ENCODE measurements at places on chromosomes 12 and 14.
A peak's percentile ranks its signal among the peaks of the same experiment; 100 is the strongest.

GRCh38 chr14:35121026-35121886, 534 bp downstream of the PPP2R3C start:
- no peak for DNase-seq

DNA sequence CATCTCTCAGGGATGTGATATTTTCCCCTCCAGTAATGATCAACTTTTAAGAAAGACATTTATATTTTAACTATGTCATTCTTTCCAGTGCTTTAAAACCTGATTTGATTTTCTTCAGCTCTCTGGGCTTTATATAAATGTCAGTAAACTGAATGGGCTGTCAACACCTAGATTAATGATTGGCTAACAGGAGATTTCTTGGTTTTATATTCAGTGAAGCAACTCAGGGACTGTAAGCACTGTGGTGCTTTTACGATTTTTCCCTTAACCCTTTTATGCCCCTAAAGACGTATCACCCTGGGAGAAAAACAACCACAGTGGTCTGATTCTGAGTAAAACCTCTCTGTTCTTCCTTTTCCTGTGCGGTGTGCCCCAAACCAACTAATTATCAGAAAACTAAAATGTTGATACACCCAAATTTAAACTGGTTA, 38.0 kb downstream of the PTGER2 start:
- DNase-seq, result no peak

GRCh38 chr12:26369588-26369987, 174.2 kb downstream of the SSPN start:
- DNase-seq, result no peak

DNA sequence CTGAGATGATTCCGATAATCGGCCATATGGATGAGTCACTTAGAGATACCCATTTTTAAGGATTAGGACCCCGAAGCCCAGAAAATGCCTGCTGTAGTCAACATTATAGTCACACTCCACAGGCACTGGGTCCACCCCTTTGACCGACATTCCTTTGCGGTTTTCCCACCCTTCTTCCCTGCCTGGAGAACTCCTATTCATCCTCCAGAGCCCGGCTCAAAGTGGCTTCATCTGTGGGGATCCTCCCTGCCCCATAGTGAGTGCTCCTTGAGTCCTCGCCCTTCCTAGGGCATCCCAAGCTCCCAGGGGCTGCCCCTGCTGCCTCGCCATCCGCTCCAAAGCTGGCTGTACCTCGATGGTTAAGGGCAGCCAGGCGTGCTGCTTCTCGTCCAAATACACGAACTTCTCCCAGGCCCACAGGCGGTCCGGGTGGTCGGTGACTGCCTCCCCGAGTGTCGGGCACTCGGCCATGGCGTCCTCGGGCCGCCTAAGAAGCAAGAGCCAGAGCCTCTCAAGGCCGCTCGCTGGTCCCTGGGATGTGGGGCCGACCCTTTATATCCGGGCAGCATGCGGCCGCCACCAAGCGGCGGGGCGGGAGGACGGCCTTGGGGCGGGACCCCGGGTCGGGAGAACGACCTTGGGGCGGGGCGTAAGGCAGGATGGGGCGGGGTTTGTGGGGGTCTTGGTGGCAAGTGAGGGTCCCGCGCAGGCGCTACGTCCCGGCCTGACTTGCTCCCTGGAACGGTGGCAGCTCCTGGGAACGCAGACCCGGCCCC, at the start of gene TCL1A:
TCL1A (minus strand) TSS at position 530 of the 776 bp plus-strand sequence; CDS start at position 471, 59 bp downstream.
- DNase-seq, result no peak

DNA sequence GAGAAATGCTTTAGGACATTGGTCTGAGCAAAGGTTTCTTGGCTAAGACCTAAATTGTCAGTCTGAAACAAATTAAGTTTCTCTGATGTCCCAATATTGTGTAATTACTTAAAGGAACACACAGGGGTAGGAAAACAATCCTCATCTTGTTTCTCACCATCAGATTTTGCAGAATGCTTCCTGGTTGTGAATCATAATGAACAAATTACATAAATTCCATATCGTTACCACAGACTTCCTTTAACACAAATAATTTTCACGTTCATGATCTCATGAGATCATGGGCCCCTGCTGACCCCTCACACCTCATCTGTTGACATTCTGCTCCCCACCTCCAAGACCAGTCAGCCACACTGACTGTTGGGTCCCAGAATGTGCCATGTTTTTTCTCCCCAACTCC, 194.1 kb downstream of the MON2 start:
- no peak for DNase-seq

DNA sequence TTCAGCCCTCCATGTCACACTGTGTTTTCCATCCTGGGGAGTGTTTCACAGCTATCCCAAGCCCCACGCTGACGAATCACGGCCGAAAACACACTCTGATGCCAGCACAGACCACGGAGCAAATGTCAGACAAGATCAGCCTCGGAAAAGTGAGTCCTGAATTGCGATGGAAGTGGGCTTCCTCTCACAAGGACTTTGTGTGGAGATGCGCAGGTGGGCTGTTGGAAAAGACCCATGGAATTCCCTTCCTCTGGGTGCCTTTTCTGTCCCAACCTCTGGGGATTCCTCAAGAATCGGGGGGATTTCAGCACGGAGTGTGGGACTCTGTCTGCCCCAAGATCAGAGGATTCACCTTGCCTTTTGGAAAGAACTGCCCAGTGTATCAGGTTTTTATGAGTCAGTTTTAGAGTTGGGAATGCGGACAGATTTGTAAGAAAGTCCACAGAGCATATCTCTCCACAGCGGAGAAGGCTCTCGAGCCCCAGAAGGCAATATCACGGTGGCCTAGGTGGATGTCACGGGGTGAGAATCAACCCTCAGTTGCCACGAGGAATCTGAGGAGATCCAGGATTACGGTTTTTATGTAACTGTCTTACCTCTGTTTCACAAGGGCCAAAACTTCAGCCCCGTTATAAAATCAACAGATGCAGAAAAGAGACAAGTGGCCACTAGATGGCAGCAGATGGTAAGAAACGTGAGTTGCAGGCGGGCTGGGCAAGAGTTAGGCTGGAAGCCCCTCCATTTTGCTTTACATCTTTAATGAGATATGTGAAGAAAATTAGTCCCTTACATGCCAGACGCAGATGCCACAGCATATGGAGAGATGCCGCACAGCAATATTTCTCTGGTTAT, 201.9 kb downstream of the DAD1 start:
- DNase-seq, result peak; percentile 80
